ENCODE measurements at places on chromosomes 13 and 19. TPM values are rescaled to one million over a fixed set of nuclear protein-coding genes. Genes with fewer than 3 reads are reported as not detected.
A peak's percentile ranks its signal among the peaks of the same experiment; 100 is the strongest.

- H3K27me3 ChIP-seq = no peaks in the 10 kb centered on the region
- peaks cover 42% of the 10 kb centered on the region for H3K4me1 ChIP-seq
- DNase-seq = no peak
- no peak overlapping the region for H3K4me3 ChIP-seq
- no peaks in the 10 kb centered on the region for H3K36me3 ChIP-seq
These were observed 79.7 kb downstream of the INSR start for GRCh38 chr19:7214324-7215089.

GRCh38 chr13:105638426-105638825 is 897.0 kb downstream of the EFNB2 start:
- H3K27ac ChIP-seq = no peak overlapping the region
- DNase-seq = no peak
- no peaks in the 10 kb centered on the region for H3K27me3 ChIP-seq
- no peaks in the 10 kb centered on the region for H3K36me3 ChIP-seq
- H3K4me1 ChIP-seq = no peaks in the 10 kb centered on the region

DNA sequence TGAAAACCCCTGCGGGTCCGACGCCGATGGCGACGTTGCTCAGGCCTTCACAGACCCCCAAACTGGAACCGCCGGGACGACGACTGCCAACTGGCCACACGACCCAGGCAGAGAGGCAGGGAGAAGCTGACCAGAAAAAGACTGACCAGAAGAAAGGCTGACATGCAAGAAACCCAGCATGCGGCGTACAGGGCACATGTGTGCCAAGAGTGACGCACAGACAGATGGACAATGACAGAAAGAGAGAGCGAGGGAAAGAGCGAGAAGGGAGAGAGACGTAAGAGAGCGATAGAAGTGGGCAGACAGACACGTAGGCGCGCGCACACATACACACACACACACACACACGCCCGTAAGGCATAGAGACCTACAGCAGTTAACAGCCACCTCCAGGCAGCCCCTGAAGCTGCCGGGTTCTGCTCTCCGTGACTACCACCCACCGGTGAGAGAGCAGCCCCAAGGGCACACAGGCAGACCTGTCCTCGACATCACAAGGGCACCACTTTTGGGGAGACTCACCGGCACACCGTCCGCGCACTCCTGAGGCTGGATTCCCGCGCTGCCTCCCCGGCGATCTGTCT is 67.2 kb upstream of the ZNF527 start:
- H3K36me3 ChIP-seq = no peaks in the 10 kb centered on the region
- H3K27ac ChIP-seq = no peak overlapping the region
- H3K27me3 ChIP-seq = no peaks in the 10 kb centered on the region
- no peaks in the 10 kb centered on the region for H3K4me1 ChIP-seq
- no peak for DNase-seq

- no peaks in the 10 kb centered on the region for H3K27me3 ChIP-seq
- no peaks in the 10 kb centered on the region for H3K4me1 ChIP-seq
- peak; percentile 34 for DNase-seq
These were observed 22.5 kb downstream of the ZIC5 start for GRCh38 chr13:99948907-99949678.

DNA sequence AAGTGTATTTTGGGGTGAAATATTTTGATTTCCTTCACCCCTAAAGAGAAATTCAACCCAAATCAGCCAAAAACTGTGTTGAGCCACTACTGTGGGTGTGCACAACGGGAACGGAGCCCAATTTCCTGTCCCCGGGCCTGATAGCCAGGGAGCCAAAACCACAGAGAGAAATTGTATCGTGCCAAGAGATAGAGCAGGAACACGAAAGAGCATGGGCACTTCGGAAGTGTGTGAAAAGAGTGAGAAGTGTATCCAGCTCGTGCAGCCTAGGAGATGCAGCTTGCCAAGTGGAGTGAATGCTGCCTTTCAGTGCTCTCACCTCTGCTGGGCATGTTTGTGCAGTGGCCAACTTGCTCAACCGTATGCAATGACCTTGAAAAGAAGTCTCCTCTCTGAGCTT is 19.4 kb upstream of the PLEKHF1 start:
- H3K4me1 ChIP-seq = peaks cover 18% of the 10 kb centered on the region
- H3K4me3 ChIP-seq = no peak overlapping the region
- H3K27ac ChIP-seq = no peak overlapping the region
- peak; percentile 77 for DNase-seq
- no peaks in the 10 kb centered on the region for H3K27me3 ChIP-seq

GRCh38 chr13:102212729-102213128 is 189.1 kb downstream of the FGF14 start:
- H3K27me3 ChIP-seq = no peaks in the 10 kb centered on the region
- no peak overlapping the region for H3K4me3 ChIP-seq
- no peak overlapping the region for H3K27ac ChIP-seq
- no peaks in the 10 kb centered on the region for H3K4me1 ChIP-seq
- H3K36me3 ChIP-seq = no peaks in the 10 kb centered on the region
- no peak for DNase-seq

- no peaks in the 10 kb centered on the region for H3K4me1 ChIP-seq
- no peak overlapping the region for H3K4me3 ChIP-seq
- no peaks in the 10 kb centered on the region for H3K27me3 ChIP-seq
- no peaks in the 10 kb centered on the region for H3K36me3 ChIP-seq
These were observed 103.8 kb downstream of the SLC10A2 start for GRCh38 chr13:102962430-102962829.

GRCh38 chr13:40536443-40537113 is 129.9 kb downstream of the FOXO1 start:
- H3K27ac ChIP-seq = no peak overlapping the region
- H3K36me3 ChIP-seq = no peaks in the 10 kb centered on the region
- no peaks in the 10 kb centered on the region for H3K27me3 ChIP-seq
- DNase-seq = peak; percentile 52

GRCh38 chr19:33885236-33885635 is 88.6 kb downstream of the KCTD15 start:
- H3K4me3 ChIP-seq = no peak overlapping the region
- DNase-seq = no peak
- no peaks in the 10 kb centered on the region for H3K27me3 ChIP-seq
- H3K27ac ChIP-seq = no peak overlapping the region

DNA sequence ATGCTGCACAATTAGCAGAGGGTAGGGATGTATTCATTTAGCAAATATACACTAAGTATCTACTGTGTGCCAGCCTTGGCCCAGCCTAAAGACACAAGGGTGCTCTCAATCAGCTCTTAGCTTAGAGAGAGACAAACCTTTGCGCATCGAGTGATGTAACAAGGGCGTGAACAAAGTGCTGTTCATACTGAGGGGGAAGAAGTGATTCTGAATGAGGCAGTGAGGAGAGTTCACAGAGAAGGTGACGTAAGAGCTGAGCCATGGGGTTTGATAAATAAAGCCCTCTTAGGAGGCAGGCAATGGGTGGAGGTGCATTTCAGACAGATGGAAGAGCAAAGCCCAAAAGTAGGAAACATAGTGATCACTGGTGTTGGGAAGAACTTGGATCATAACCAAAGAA is 68.5 kb downstream of the FLT1 start:
- H3K27me3 ChIP-seq = no peaks in the 10 kb centered on the region
- no peak for DNase-seq
- H3K36me3 ChIP-seq = no peaks in the 10 kb centered on the region
- no peaks in the 10 kb centered on the region for H3K4me1 ChIP-seq
- H3K27ac ChIP-seq = no peak overlapping the region

DNA sequence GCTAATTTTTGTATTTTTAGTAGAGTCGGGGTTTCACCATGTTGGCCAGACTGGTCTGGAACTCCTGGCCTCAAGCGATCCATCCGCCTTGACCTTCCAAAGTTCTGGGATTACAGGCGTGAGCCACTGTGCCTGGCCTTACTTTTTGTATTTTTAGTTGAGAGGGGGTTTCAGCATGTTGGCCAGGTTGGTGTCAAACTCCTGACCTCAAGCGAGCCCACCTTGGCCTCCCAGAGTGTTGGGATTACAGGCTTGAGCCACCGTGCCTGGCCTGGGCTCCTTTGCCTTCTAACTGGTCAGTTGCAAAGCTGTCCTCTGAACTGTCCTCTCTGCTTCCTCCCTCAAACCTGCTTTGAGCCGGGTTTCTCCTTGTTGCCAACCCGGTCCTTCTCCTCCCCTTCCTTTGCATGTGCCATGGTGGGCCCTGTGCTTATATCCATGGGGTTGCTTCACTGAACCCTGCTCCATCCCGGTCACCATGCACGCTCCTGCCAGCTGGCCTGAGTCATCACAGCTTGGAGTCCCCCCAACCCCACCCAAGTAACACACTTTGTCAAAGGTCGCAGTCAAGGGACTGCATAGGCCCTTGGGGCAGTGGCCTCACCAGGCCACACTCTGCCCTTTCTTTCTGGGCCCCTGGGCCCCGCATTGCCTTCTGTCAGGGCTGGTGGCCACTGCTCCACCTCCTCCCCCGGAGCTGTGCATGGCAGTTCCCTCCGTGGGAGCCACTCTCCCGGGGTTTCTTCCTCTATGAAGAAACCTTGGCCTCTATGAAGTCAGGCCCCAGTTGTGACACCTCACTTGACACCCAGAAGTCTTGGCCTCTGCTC is 21.2 kb downstream of the WTIP start:
- no peak overlapping the region for H3K27ac ChIP-seq
- no peak overlapping the region for H3K4me3 ChIP-seq
- peaks cover 11% of the 10 kb centered on the region for H3K36me3 ChIP-seq

DNA sequence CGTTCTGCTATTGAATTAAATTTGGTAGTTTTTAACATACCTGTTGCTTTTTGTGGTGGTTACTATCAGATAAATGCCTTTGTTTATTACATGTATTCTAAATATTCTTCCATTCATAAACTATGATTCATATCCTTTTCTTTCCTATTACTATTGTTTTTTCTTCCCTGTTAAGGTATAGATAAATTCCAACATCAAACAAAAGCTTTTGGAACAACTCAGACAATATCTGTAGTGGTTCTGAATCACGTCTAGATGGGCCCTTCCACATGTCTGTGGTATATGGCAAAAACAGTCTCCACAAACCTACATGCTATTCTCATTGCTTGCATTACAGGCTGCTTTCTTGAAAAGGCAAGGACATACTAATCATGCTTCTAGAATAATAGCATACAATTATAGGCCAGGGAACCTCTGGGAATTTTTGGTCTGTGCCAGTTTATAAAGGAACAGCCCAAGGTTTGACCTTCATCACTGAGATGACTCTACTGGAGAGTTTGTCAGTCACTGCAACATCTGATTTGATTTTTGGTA is 6.4 kb downstream of the LRCH1 start:
- H3K4me1 ChIP-seq = peaks cover 4% of the 10 kb centered on the region
- DNase-seq = no peak
- no peaks in the 10 kb centered on the region for H3K27me3 ChIP-seq
- H3K4me3 ChIP-seq = no peak overlapping the region

GRCh38 chr13:99033814-99034213 is 56.0 kb upstream of the DOCK9 start:
- no peak overlapping the region for H3K4me3 ChIP-seq
- H3K27ac ChIP-seq = no peak overlapping the region
- H3K4me1 ChIP-seq = peaks cover 10% of the 10 kb centered on the region
- no peaks in the 10 kb centered on the region for H3K27me3 ChIP-seq

The SIGLEC8 gene
- 0.56 TPM for polyA plus RNA-seq

The ZNF440 gene
- polyA plus RNA-seq = 4.9 TPM

The PRSS57 gene
- not detected for polyA plus RNA-seq

The CCDC70 gene
- not detected for polyA plus RNA-seq

Measured in stomach (tissue), 19 donors.